ENCODE measurements at places on chromosomes 13 and 19. TPM values are rescaled to one million over a fixed set of nuclear protein-coding genes. Genes with fewer than 3 reads are reported as not detected.

SLC17A7 gene
- total RNA-seq = not detected

GRCh38 chr13:40336228-40337221, 329.9 kb downstream of the FOXO1 start:
- no peak for DNase-seq

DNA sequence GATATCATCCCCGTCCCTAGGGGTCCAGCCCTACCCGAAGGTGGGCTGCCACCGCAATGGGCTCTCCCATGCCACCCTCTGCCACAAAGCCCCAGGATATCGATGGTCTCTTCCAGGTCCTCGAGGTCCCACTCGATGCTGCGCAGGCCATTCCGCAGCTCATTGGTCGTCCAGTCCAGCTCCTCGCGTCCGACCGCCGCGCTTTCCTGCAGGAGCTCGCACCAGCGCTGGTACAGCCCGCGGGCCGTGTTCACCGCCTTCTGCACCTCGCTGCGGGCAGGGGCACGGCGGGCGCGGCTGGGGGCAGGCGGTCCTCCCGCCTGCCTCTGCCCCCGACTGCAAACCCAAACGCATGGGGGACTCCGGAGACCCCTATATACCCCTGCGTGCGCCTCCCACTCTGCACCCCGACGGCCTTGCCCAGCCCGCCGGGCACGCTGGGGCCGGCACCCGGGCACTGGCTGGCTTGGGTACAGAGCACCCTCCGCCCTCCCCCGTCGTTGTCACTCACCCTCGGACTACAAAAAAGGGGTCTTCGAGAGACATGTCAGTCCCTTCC, 468 bp downstream of the STX10 start:
- peak; percentile 62 for DNase-seq

DNA sequence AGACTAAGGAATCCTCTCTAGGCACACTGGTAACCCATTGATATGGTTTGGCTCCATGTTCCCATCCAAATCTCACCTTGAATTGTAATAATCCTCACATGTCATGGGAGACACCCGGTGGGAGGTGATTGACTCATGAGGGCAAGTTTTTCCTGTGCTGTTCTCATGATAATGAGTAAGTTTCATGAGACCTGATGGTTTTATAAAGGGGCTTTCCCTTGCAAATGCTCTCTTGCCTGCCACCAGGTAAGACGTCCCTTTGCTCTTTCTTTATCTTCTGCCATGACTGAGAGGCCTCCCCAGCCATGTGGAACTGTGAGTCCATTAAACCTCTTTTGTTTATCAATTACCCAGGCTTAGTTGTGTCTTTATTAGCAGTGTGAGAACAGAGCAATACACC, 81.4 kb upstream of the GPC6 start:
- DNase-seq = no peak

EPSTI1 gene
- total RNA-seq = 59.0 TPM

DNA sequence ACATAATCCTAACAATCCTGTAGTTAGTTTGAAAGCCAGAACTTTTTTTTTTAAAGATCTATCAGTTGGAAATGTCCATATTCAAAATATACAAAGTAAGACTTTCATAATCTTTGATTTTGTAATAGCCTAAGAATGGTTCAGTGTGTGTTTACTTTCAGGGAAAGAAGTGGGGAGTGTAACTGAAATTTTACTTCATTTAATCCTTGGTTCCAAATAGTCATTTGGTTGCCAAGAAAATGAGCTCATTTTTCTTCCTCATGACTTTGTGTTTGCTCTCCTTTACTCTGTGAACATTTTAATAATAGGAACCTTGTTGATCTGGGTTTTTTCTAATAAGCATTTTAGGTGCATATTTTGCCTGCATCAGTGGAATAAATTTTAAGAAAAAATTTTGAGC, 278.8 kb downstream of the SLITRK6 start:
- DNase-seq = no peak

DNA sequence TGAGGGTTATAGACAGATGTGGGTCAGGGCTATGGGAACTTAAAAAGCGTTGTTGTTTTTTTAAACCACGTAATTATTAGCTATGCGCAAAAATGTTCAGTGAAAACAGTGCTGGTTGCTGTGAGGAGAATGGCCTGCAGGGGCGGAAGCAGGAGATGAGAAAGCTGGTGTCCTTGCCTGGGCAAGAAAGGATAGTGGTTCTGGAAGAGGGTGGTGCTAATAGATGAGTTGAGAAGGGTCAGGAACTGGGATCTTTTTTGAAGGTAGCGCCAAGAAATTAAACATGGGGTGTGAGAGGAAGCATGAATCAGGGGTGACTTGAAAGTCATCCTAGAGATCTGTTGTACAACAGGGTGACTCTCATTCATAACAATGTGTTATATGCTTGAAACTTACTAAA, 4.8 kb upstream of the SMG9 start:
- no peak for DNase-seq

DNA sequence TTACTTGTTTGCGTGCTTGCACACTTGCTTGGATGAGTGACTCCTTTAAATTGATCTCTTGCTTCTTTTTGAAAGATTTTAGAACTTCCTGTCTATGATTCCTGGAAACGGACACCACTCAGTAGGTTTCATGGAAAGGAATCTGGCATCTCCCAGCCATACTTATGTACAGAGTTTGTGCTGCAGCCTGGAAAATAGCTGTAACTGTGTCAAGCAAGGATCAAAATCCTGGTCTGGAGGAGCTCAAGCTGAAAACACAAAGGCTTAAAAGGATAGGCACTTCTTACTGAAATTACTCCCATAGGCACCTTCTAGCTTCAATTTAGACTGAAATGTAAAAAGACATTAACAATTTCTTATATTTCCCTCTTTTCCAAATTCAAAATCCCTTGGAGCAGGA, 1.4 kb upstream of the FREM2 start:
- DNase-seq = no peak

C19orf47 gene
- total RNA-seq = 27.7 TPM

CRTC1 gene
- 7.0 TPM for total RNA-seq

PTH2 gene
- not detected for total RNA-seq

DNA sequence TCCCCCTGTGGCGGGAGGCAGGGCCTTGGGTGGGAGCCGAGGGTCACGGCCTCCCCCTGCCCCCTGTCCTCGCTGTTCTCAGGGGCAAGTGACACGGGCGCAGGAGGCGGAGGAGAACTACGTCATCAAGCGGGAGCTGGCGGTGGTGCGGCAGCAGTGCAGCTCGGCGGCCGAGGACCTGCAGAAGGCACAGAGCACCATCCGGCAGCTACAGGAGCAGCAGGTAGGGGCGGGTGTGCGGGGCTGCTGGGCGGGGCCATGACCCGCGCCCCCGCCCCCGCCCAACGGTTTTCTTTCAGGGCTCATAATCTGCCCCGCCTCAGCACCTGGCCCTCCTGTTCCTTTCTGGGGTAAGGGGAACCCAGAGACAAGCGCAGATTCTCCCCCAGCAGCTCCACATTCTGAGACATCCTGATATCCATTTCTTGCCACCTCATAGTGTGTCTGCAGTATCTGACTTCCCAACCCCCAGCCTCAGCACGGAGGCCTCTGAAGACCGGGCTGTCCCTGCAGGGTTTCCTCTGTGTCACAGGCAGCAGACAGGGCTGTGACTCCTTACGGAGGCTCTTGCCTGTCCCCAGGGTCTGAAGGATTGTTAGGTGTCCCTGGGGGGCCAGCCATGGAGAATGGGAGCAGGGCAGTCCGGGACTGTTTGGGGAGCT, 15.9 kb downstream of the PRR36 start:
- no peak for DNase-seq

All from activated CD8-positive, alpha-beta T cell treated with anti-CD3 and anti-CD28 coated beads, Interleukin-2, amount 10 ng/mL, durations not matched to agents 7 days and 5 days (primary cell).